ENCODE measurements at places on chromosomes 16 and 17.

DNA sequence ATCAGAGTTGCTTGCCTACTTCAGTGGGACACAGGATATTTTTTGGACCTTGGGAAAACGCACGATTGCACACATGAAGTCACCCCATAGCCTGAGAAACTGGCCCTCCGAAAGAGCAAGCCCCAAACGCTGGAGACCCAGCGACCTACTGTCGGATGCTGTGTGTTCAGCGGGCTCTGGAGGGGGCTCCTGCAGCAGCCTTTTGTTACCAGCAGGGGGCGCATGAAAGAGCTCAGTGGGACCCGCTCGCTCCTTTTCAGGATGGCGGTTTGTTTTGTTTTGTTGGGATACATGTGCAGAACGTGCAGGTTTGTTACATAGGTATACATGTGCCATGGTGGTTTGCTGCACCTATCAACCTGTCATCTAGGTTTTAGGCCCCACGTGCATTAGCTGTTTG lies 28.4 kb downstream of the MYH3 start:
- no peak for DNase-seq

- no peak for DNase-seq
These were observed 606.2 kb downstream of the WWOX start for GRCh38 chr16:78705694-78706093.

GRCh38 chr16:49969091-49970030 lies 55.7 kb upstream of the CNEP1R1 start:
- DNase-seq, result no peak

DNA sequence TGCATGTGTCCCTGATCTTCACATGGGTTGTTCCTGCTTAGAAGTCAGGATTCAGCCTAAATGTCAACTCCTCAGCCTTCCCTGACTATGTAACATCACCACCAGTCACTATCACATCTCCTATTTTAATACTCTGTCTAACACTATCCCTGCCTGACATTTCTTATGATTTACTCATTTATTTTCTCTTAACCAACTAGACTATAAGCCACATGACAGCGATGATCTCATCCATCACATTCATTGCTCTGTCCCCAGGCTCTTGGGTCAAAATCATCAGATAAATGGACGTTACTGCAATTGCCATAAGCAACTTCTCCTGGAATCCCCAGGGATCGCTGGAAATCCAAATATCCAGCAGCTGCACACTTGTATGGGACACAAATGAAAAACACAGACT lies 15.7 kb downstream of the CDRT4 start:
- DNase-seq, result no peak

DNA sequence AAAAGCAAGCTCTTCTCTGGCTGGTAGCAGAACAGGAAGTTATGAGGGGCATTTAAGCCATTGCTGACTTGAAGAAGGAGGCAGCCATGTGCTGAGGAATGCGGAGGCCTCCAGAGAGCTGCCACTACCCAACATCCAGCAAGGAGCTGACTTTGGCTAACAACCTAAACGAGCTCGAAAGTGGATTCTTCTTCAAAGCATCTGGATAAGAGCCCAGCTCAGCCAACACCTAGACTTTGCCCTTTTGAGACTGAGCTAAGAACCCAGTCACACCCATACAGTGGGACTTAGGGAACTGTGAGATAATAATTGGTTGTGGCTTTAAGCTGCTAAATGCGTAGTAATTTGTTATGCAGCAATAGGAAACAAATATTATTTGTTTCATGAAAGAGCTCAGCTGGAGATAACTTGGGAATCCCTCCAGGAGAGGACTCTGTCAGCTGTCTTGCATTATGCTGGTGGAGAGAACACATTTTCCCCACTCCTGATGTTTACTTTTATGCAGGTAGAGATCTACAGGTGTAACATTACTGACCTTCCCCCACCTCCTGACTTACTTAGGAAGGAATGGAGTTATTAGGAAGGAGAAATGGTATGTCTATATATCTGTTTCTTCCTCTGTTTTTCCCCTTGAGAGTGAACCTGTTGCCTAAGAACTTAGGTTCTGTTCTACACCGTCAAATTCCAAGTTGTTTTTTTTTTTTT lies 52.7 kb upstream of the ZNF629 start:
- no peak for DNase-seq

GRCh38 chr17:51097708-51098446 lies 22.8 kb downstream of the SPAG9 start:
- DNase-seq, result no peak

DNA sequence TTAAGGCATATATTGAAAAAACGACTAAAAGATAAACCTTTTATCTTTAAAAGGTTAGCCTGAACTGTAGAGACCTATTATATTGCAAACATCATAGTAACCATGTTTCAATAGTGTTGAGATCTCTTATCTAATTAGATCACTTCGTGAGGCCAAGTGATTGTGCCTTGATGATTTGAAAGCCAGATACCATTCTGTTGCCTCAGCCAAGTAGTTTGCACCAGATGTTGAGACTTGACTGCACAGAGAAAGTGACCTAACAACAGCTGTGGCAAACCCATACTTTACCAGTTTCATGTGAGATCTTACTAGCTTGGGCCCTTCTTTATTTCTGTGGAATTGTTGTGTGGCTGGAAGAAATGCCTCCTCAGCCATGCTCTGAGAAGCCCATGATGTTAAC lies 717.3 kb downstream of the KCNJ2 start:
- DNase-seq, result no peak

Data from smooth muscle cell of the brain vasculature (primary cell).